ENCODE measurements at places on chromosomes 1 and 21.

- no peak for DNase-seq
Observed at GRCh38 chr1:119115311-119115710, 25.1 kb downstream of the WARS2 start.

- no peak for DNase-seq
Observed at GRCh38 chr1:25987951-25988350, 9.9 kb downstream of the PAFAH2 start.

DNA sequence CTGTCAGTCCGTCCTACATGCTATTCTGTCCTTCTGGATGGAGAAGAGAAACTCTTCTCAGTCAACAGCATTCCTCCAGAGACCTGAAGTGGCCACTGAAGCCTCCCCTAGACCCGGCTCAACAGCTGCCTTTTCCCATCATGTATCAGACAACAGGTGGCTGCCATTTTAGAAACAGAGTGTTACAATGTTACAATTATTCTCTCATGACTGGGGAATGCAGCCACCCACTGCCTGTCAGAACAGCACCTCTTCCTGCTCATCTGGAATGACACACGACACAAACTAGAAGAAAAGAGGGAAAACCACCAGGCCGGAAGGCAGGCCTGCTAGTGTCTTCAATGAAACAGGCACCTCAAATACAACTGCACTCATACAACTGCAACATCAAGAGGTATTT, 105.3 kb downstream of the PGBD5 start:
- no peak for DNase-seq

GRCh38 chr1:239538239-239538988, 152.0 kb downstream of the CHRM3 start:
- DNase-seq = no peak

GRCh38 chr1:112581586-112582192, 37.3 kb downstream of the ST7L start:
- no peak for DNase-seq

GRCh38 chr1:20588634-20589225, at the start of gene CDA:
TSS of gene CDA (plus strand) at chr1:20589097. CDS start at chr1:20589130, 33 bp downstream.
- no peak for DNase-seq

DNA sequence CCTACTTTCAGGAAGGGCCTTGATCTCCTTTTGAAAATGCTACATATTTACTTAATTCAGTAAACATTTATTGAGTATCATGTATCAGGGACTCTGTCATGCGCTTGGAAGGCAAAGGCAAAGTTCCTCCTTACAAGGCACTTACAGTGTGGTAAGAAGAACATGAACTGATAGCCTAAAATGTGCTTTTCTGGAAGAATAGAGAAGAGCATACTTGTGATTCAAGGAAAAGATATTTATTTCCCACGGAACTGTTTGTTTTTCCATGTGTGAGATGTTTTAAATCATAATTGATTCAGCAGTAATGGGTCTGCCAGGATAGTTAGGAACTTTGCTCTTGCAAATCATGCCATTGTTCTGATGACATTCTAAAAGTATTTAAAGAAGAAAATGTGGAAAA, 110.1 kb upstream of the ZNHIT6 start:
- no peak for DNase-seq

GRCh38 chr1:239337799-239338430, 48.5 kb upstream of the CHRM3 start:
- DNase-seq = no peak

DNA sequence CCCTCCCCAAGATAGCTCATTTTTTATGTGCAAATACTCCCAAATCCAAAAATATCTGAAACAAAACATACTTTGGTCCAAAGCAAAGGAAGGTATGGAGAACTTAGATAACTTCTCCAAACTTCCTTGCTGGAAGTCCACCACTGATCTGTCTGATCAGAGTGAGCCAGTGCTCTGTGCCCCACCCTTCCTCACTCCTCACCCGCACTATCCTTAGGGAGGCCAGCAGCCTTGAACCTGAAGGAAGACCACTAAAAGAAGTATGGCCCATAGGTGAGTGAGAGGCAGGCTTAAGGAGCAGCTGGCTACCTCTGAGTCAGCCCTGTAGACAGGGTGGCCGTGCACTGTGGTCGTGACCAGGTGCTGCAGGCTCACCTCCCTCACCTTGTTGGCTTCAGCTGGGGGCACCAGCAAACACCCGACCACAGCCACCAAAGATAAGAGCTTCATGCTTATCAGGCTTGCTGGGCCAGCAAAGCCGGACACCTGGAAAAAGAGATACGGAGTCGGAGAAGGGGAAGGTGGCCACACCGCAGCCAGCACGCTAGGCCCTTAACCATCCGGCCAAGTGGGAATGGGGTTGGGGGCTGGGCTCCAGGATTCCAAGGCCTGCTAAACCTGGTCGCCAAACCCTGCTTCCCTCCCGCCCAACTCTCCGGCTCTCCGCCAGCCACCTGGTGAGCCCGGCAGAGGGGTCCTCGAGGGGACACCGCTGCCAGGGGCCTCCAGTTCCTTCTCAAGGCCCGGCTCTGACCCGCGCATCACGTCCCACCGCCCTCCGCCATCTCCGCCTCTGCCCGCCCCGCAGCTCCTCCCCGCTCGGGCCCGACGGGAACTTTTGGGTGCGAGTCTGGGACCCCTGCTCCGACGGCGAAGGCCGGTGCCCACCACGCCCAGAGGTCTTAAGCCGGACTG, 543 bp downstream of the TMEM9 start:
- DNase-seq = no peak

GRCh38 chr1:88892357-88892877, 1.1 kb upstream of the GTF2B start:
- no peak for DNase-seq

DNA sequence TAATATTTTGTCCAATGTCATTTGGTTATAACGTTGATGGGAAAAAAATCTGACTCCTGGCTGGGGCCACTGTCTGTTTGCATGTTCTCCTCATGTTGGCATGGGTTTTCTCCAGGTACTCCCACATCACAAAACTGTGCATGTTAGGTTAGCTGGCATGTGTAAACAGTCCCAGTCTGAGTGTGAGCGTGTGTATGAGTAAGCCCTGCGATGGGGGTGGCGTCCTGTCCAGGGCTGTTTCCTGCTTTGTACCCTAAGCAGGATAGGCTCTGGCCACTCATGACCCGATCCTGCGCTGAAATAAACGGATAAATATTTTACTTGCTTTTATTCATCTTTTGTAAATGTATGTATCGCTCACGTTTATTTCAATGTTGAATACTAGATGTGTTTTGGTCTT, 13.5 kb downstream of the EFCAB14 start:
- DNase-seq = no peak

- DNase-seq = no peak
Observed at GRCh38 chr1:157136133-157136532, 2.1 kb downstream of the ETV3 start.

GRCh38 chr1:69403756-69404320, 163.9 kb upstream of the LRRC7 start:
- no peak for DNase-seq

GRCh38 chr1:93518516-93518915, 70.6 kb downstream of the FNBP1L start:
- DNase-seq = no peak

- no peak for DNase-seq
Observed at GRCh38 chr1:36876990-36877389, 157.3 kb downstream of the GRIK3 start.

- DNase-seq = no peak
Observed at GRCh38 chr1:19395678-19396192, 83.6 kb downstream of the SLC66A1 start.

- DNase-seq = no peak
Observed at GRCh38 chr1:50474859-50475809, 51.9 kb upstream of the DMRTA2 start.

GRCh38 chr1:201329801-201330200, 46.5 kb downstream of the PKP1 start:
- DNase-seq = no peak

DNA sequence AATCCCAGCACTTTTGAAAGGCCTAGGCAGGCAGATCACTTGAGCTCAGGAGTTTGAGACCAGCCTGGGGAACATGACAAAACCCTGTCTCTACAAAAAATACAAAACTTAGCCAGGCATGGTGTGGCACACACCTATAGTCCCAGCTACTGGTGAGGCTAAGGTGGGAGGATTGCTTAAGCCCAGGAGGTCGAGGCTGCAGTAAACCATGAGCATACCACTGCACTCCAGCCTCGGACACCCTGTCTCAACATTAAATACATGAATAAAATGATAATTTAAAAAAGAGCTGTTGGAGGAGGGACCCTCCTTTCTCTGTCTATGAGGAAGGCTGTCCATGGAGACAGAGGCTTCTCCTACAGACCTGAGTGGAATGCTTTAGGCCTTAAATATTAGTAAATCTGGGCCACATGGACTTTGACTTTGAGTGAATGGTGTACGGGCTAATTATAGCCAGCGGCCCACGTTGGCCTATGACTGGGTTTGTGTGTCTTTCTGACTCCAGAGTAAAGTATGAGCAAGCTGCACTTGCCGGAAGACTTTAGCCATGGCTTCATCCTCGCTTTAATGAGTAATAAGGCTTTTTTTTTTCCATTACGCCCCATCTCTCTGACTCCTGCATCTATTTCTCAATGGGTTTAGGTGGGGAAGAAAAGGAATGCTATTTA, 21.3 kb downstream of the RAB3B start:
- DNase-seq = no peak

DNA sequence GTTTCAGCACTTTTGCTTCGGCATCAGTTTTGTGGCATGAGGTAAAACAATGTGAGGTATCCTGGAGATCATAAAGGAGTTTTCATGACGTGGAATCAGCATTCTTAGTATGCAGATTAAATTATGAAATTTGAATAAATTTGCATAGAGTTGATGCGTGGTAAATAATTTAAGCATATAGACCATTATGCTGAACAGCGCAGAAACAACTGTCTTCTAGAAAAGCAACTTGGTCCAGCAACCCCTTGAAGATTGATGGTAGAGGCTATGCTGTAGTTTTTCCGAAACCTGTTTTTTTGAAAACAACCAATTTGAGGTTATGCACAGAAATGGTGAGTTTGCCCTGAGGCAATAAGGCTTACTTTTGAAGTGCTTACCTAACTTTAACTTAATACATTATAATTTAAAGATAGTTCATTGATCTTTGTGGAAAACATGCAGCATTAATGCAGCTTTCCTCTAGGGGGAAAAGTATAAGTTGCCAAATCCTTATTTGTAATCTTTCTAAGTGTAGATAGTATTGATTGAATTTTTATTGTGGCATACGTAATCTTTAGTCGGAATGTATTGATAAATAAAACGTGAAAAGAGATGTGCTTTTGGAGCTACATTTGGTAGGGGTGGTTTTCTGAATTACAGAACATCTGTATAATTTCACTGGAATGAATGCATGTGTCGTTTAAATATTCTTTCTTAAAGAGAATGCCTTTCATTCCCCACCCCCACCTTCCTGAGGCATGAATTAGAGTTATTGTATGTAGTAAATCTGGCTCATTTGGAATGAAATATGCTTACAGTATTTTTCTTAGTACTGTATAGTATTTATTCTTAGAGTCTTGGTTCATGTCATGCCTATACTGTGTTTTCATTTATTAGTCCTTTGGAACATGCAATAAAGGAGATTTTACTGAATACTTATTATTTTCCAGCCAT, 3.8 kb downstream of the PRDM2 start:
- no peak for DNase-seq

- no peak for DNase-seq
Observed at GRCh38 chr1:187744665-187745064, 915.9 kb downstream of the PLA2G4A start.

DNA sequence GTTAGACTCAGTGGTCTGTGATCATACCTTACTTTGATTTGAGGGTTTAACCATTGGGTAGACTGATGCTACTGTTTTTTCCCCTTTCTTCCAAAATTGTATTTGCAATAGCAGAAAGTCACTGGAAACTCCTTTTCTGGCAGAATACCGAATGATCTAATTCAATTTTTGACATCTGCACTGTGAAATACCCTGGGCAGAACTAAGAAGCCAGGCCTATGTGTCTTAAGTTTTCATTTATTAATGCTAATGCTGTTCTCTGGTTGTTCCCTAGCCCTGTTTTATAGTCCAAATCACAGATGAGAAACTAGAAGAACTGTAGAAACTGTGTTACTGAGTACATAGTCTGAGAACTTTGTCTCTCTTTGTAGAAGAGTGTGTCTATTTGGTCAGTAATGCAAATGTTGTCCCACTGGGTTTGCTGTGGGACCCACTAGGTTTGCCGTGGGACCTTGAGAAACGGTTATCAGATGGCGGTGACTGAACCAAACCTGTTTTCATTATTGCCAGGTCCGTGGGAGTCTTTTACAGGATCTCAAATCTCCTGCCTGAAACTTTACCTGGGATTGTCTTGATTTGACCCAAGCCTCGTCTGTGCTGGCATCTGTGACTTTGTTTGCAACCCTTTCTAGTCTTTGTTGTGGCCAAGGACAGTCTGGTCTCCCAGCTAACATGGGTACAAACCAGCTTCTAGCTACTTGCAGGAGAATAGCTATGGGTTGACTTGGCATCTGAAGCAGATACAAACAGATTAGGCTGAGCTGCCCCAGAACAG, 41.4 kb downstream of the PEX14 start:
- no peak for DNase-seq

- no peak for DNase-seq
Observed at GRCh38 chr21:35145626-35146233, 96.6 kb upstream of the RUNX1 start.

DNA sequence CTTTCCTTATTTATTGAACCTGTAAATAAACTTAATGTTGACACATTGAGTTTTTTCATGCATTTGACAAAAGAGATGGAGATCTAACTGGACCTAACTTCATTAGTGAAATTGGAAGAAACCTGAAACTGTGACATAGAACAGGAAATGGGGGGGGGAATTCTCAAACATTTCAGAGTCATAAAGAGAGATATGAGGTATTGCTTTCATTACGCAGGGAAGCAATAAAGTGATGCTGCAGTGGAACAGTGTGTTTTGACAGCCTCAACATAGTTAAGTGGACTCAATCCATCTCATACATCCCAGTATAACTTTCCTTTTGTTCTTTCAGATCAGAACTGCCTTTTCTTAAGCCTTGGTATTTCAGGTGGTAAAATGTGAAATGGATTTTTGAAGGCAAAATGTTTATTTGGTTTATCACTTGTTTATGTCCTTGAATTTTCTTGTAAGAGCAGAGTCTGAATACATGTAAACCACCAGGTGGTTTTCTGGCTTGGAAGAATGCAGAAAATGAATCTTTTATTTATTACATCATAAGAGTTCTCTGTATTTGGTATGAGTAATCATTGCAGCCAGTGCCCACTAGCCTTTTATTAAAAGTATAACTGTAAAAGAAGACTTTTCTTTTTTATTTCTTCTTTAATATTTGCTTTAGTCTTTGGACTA, 132.5 kb downstream of the ZNF326 start:
- no peak for DNase-seq

DNA sequence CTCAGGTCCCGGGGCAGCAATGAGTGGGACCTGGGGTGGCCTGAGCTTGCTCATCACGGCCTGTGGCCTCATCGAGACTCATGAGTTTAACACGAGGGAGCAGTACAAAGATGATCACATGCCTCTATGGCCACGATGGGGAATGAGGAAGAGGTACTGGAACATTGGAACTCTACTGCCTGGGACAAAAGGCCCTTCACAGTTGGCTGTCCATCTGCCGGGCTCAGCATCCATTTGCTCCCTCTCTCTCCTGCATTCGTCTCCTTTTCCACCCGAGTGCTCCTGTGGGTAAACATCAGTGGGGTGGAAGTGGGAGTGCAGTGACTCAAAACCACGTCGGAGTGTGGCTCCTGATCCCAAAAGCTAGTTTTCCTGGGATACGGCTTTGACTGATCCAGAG, 124.9 kb downstream of the KAZN start:
- DNase-seq = no peak

- DNase-seq = no peak
Observed at GRCh38 chr1:71434240-71434639, 353.4 kb upstream of the ZRANB2 start.

Data from stimulated activated CD8-positive, alpha-beta memory T cell treated with anti-CD3 and anti-CD28 coated beads, Interleukin-4, amount 100 ng/mL, for 1 hour (primary cell).